ENCODE measurements at places on chromosomes 12 and 14. TPM values are rescaled to one million over a fixed set of nuclear protein-coding genes. Genes with fewer than 3 reads are reported as not detected.

DNA sequence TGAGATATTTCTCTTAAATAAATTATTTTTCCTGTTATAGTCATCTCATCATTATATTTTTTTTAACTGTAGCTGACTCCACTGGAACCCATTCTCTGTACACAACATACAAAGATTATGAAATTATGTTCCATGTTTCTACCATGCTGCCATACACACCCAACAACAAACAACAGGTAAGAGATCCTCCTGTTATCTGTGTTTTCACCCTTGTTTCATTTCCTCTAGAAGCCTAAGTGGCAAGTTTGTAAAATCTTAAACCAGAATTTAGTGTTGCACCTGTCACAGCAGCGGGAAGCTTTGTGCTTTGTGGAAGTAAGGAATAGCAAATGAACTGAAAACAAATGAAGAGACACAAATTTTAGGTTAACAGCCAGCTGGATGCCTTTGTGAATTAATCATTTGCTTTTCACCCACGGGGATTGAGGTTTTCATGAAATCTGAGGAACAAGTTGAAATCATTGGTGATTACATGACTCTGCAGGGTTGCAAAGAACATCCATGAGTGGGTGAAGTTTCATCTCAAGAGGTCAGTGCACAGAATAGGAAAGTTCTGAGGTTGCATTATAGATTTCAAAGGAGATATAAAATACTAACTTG is 273.9 kb upstream of the RGS6 start:
- DNase-seq: no peak

Gene FAM90A1
- 1.1 TPM for polyA plus RNA-seq

Gene DNAH10
- 7.3 TPM for polyA plus RNA-seq

GRCh38 chr12:131363841-131364495 is 346.9 kb upstream of the SFSWAP start:
- DNase-seq: no peak

DNA sequence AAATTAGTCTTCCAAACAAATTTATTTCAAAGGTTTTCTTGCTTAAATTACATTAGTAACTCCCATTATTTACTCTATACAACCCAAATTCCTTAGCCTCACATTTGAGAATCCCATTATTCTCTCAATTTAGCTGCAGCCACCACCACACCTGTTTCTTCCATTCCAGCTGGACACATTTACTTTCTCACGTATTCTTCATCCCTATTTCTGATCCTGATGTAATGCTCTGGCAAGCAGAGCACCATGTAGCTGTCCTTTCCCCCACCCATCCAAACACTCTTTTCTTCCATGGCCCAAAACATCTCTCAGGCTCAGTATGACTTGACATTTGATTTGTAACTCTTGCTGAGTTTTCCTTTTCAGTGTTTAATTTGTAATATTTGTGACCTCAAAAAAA is 240.2 kb upstream of the CLEC14A start:
- no peak for DNase-seq
